ENCODE measurements at places on chromosomes 7 and 10. TPM values are rescaled to one million over a fixed set of nuclear protein-coding genes. Genes with fewer than 3 reads are reported as not detected.

FZD1 gene
- total RNA-seq, result 38.7 TPM

- no peak for DNase-seq
These were observed 10.1 kb downstream of the NFKB2 start for GRCh38 chr10:102405632-102406031.

GRCh38 chr10:98408799-98409198 is 6.2 kb downstream of the PYROXD2 start:
- no peak for DNase-seq

- no peak for DNase-seq
These were observed 42.3 kb upstream of the DUSP5 start for GRCh38 chr10:110455446-110455845.

DNA sequence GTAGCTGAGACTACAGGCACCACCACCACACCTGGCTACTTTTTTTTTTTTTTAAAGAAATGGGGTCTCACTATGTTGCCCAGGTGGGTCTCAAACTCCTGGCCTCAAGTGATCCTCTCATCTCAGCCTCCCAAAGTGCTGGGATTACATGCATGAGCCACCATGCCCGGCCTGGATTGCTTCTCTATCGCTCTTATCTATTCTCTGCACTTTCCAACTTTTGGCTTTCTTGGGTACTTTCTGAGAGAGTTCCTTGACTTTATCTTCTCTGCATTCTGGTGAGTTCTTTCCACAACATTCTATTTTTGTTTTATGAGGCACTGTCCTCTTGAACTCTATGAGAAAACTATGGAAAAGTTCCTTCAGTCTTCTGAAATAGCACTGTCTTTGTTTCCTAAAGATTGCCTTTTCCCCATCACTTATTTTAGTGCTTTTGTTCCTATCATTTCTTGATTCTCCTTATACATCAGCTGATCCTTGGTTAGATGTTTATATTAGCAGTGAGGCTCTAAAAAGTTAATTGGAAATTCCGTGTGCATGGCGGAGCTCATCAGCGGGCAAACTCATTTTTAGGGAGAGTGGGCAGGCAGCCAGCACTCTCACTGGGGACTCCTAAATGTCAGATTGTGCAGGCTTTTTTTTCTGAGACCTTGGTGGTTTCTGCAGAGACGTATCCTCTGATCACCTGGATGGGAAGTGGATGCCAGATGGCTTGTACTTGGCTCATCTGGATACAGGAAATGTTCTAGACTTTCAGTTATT is 43.9 kb downstream of the HIP1 start:
- no peak for DNase-seq

- DNase-seq, result no peak
These were observed 324.1 kb downstream of the PHF14 start for GRCh38 chr7:11297764-11298163.
